ENCODE measurements at places on chromosomes 5 and 9. TPM values are rescaled to one million over a fixed set of nuclear protein-coding genes. Genes with fewer than 3 reads are reported as not detected.
A peak's percentile ranks its signal among the peaks of the same experiment; 100 is the strongest.

Gene KIF12
- total RNA-seq, result not detected

DNA sequence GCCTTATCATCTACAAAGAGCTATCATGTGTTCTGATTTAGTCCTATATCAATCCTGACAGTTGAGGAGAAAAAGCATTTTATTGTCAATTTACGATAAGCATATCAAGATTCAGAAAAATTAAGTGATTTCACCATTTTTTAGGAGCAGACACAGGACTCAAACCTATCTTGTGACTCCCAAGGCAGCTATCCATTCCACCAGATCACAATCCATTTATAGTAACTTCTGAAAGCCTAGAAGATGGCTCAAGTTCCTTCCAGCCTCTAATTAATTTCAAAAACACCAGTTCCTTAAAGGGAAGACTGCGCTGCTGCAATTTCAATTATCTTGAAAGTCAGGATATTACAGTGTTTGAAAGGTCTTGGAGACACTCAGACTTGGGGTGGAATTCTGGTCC is 114.3 kb downstream of the EPB41L4A start:
- no peak overlapping the region for H3K4me3 ChIP-seq
- no peaks in the 10 kb centered on the region for H3K4me1 ChIP-seq
- no peaks in the 10 kb centered on the region for H3K36me3 ChIP-seq
- DNase-seq, result no peak

GRCh38 chr5:134141331-134142050 is 27.0 kb downstream of the TCF7 start:
- H3K27ac ChIP-seq, result no peak overlapping the region
- H3K27me3 ChIP-seq, result no peaks in the 10 kb centered on the region
- no peak overlapping the region for H3K4me3 ChIP-seq
- peaks cover 84% of the 10 kb centered on the region for H3K36me3 ChIP-seq
- no peak for DNase-seq

DNA sequence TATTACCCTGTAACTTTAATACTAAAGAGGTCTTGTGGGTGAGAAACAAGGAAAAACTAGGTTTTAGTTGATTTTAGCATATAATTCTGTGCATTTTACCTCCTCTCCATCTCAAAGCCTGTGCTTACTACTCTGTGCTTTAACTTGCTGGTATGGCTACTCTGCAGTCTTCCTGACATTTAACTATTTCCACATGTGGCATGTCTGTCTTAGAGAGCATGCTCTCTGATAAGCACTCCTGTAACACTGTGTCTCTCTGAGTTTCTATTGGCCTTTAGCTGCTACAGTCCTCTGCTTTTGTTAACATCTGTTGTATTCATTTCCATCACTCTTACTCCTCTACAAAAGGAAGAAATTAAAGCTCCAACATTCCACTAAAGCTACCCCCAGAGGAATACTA is 418.3 kb downstream of the RAB3C start:
- no peak overlapping the region for H3K27ac ChIP-seq
- no peak for DNase-seq
- H3K4me3 ChIP-seq, result no peak overlapping the region
- H3K4me1 ChIP-seq, result peaks cover 24% of the 10 kb centered on the region
- H3K36me3 ChIP-seq, result no peaks in the 10 kb centered on the region

Gene PCDHA9
- total RNA-seq, result under 0.01 TPM

Gene FBP2
- not detected for total RNA-seq

Gene FLT4
- total RNA-seq, result 15.6 TPM

Gene PCDHGC3
- 57.8 TPM for total RNA-seq

DNA sequence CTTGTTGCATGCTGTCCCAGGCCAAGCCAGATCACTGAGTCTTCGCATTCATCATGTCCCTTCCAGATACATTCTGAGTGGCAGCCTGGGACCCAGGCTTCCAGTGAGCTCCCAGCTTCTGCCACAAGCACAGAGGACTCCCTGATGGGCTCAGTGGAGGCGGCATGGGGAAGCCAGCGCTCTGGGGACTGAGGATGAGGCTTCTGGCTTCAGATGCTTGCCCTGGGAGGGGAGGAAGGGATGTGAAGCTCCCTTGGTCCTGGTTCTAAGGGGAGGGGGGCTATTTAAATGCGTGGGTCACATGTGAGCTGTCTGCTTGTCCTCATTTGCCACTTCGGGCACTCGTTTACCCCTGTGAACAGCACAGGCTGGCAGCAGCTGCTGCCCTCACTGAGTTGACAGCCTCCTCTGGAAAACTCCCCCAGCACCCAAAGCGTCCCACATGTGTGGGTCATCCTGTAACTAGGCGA is 174.0 kb downstream of the NR3C1 start:
- peaks cover 6% of the 10 kb centered on the region for H3K4me1 ChIP-seq
- no peaks in the 10 kb centered on the region for H3K27me3 ChIP-seq
- no peaks in the 10 kb centered on the region for H3K36me3 ChIP-seq
- no peak for DNase-seq
- H3K4me3 ChIP-seq, result no peak overlapping the region

DNA sequence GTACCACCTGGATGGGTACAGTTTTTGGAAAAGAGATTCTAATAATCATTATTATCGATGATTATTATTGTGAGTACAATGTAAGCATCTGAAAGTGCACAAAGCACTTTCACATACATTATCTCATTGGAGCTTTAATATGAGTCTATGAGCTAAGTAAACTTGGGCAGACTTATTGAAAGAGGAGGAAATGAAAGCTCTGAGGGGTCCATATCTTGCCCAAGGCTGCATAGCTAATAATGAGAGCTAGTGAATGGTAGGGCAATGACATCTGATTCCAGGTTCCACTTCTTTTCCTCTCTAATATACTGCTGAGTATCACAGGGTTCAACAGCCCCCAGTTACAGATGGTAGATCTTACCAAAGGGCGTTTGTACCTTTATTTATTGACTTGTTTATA is 26.1 kb downstream of the TIMD4 start:
- H3K36me3 ChIP-seq, result no peaks in the 10 kb centered on the region
- no peak overlapping the region for H3K27ac ChIP-seq
- H3K27me3 ChIP-seq, result no peaks in the 10 kb centered on the region
- H3K4me3 ChIP-seq, result no peak overlapping the region
- DNase-seq, result no peak
- no peaks in the 10 kb centered on the region for H3K4me1 ChIP-seq

DNA sequence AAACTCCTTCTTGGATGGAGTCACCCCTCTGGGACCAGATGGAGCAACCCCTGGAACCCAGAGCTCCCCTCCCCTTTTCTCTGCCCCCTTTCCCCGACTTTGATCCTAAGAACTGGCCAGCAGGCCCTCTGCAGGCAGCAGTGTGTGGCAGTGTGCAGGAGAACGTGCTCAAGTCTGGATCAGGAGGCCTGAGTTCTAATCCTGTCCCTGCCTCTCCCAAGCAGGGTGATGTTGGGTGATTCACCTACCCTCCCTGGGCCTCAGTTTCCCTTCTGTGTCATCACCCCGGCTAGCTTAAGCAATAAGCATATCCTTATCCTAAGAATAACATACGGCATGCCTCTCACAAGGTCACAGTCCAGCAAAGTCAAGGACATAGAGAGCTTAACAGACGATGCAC is 67.6 kb downstream of the C9orf50 start:
- H3K27me3 ChIP-seq, result no peaks in the 10 kb centered on the region
- H3K4me3 ChIP-seq, result no peak overlapping the region
- no peak overlapping the region for H3K27ac ChIP-seq
- H3K4me1 ChIP-seq, result peaks cover 25% of the 10 kb centered on the region

DNA sequence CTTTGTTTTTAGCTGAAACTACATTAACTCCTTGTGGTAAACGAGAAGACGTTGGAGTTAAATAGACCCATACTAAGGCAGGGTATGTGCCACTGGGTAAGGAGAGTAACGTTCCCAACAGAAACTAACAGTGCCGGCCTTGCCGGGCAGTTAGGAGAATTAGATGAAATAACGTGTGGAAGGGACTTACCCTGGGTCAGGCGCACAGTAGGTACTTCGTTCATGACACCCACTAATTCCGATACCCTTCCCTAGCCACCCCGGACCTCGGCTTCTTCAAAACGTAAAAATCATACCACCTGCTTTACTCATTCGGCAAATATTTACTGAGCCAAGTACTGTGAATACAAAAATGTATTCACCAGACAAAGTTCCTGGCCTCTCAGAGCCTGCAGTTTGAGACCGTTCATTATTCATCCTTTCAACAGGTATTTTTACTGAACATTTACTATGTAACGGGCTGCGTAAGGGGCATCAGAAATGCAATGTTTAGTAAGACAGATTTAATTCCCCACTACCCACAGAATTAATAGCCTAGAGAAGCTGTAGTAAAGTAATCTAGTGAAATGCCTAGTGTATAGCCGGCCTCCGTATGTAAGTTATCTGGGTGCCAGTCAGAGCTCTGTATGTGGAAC is 3.2 kb upstream of the SMIM23 start:
- H3K4me1 ChIP-seq, result no peaks in the 10 kb centered on the region
- no peaks in the 10 kb centered on the region for H3K27me3 ChIP-seq
- H3K36me3 ChIP-seq, result no peaks in the 10 kb centered on the region
- DNase-seq, result no peak
- no peak overlapping the region for H3K27ac ChIP-seq

- H3K4me3 ChIP-seq, result no peak overlapping the region
- no peak overlapping the region for H3K27ac ChIP-seq
- DNase-seq, result no peak
- no peaks in the 10 kb centered on the region for H3K36me3 ChIP-seq
- no peaks in the 10 kb centered on the region for H3K27me3 ChIP-seq
Observed at GRCh38 chr5:36728697-36729543, 122.5 kb downstream of the SLC1A3 start.

DNA sequence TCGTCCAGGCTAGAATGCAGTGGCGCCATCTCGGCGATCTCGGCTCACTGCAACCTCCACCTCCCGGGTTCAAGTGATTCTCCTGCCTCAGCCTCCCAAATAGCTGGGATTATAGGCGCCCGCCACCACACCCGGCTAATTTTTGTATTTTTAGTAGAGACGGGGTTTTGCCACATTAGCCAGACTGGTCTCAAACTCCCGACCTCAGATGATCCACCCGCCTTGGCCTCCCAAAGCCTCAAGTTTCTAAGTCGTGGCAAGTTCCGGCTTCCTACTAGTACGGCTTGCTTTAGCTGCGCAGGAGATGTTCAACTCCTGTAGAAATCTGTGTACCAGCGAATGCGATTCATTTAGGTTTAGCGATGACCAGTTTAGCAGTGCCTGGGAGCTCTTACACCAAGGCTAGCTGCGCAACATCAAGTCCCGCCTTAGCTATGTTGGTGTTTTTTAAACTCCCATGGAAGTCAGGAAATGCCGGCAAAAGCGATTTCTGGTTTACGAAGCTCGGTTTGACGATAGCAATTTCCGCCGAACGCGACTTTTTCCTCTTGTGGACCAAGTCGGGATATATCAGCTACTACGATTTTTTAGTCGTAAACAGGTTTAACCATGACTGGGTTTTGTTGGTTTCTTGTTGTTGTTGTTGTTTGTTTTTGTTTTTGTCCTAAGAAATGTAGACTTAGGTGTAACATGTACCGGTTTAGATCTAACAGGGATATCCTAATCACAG is 46.4 kb downstream of the ANXA2R start:
- no peak for DNase-seq
- H3K36me3 ChIP-seq, result no peaks in the 10 kb centered on the region
- H3K4me3 ChIP-seq, result peak overlapping the region; percentile 58
- peak overlapping the region; percentile 91 for H3K27ac ChIP-seq
- peaks cover 92% of the 10 kb centered on the region for H3K27me3 ChIP-seq

DNA sequence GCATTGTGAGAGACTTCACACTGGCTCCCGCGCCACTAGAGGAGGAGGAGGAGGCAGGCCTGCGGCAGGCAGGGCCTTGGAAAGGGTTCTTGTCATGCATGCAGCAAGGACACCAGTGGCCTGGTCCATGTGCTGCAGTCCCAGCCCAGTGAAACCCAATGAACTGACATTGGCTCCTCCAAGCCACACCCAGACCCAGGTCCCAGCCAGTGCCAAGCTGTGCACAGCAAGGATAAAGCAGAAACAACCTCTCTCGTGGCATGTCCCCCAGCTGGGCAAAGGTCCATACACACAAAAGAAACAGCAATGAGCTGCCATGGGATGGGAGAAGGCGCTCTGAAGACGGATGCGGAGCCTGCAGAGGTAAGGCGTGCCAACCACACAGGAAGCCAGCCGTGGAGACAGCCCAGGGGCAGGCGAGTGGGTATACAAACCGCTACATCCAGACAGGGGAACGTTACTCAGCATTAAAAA is 89.2 kb downstream of the SEMA4D start:
- H3K36me3 ChIP-seq, result no peaks in the 10 kb centered on the region
- no peaks in the 10 kb centered on the region for H3K27me3 ChIP-seq
- H3K27ac ChIP-seq, result no peak overlapping the region
- H3K4me1 ChIP-seq, result peaks cover 6% of the 10 kb centered on the region
- no peak for DNase-seq

DNA sequence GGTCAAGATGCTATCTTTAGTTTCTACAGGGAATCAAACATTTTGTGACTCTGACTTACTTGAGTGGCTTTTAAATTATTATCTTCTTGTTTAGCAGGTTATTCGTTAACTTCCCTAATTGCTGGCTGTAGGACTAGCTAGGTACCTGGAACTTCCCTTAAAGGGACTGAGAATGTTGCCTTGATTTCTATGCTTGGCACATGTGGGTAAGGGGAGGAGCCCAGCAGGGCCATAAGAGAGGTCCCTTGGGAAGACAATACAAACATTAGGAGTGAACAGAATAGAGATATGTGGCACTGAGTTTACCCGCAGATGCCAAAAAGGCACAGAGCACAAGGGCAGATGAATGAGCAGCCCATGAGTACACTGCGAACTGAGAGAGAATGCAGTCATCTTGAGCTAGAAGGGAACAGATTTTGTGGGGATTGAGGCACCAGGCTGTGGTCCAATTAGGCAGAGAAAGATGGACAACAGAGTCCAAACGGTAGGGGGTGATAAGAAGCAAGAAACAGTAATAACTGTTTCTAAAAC is 9.8 kb downstream of the CKMT2 start:
- no peak overlapping the region for H3K27ac ChIP-seq
- DNase-seq, result peak; percentile 90
- peaks cover 12% of the 10 kb centered on the region for H3K4me1 ChIP-seq
- H3K27me3 ChIP-seq, result no peaks in the 10 kb centered on the region
- no peak overlapping the region for H3K4me3 ChIP-seq
- H3K36me3 ChIP-seq, result no peaks in the 10 kb centered on the region

Gene CENPH
- total RNA-seq, result 2.2 TPM

GRCh38 chr5:68490406-68490805 is 274.9 kb downstream of the PIK3R1 start:
- no peak overlapping the region for H3K27ac ChIP-seq
- DNase-seq, result no peak
- H3K27me3 ChIP-seq, result no peaks in the 10 kb centered on the region
- H3K36me3 ChIP-seq, result no peaks in the 10 kb centered on the region
- no peak overlapping the region for H3K4me3 ChIP-seq

DNA sequence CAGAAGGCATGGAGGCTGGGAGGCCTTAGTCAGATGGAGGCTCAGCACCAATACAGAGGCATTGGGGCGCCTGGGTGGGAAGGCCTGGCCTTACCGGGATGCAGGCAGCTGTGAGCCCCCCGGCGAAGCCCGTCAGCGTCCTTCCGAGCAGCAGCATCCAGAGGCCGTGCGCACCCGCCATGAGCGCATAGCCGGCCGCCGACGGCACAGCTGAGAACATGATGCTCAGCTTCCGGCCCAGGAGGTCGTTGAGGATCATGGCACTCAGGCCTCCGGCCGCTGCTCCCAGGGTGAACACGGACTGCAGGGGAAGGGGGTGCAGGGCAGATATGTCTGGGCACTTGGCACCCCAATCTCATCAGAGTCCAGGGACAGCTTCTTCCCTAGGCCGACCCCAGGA is 2.0 kb downstream of the SLC2A6 start:
- H3K4me1 ChIP-seq, result peaks cover 22% of the 10 kb centered on the region
- H3K4me3 ChIP-seq, result no peak overlapping the region
- no peak overlapping the region for H3K27ac ChIP-seq
- DNase-seq, result no peak
- H3K27me3 ChIP-seq, result no peaks in the 10 kb centered on the region
- peaks cover 4% of the 10 kb centered on the region for H3K36me3 ChIP-seq

Data from esophagus muscularis mucosa (tissue), 4 donors.